DMS79 (cell line): ENCODE measurements at places on chromosomes 1 and 21.

- no peak for DNase-seq
Observed at GRCh38 chr1:85417876-85418275, 47.1 kb downstream of the DDAH1 start.

DNA sequence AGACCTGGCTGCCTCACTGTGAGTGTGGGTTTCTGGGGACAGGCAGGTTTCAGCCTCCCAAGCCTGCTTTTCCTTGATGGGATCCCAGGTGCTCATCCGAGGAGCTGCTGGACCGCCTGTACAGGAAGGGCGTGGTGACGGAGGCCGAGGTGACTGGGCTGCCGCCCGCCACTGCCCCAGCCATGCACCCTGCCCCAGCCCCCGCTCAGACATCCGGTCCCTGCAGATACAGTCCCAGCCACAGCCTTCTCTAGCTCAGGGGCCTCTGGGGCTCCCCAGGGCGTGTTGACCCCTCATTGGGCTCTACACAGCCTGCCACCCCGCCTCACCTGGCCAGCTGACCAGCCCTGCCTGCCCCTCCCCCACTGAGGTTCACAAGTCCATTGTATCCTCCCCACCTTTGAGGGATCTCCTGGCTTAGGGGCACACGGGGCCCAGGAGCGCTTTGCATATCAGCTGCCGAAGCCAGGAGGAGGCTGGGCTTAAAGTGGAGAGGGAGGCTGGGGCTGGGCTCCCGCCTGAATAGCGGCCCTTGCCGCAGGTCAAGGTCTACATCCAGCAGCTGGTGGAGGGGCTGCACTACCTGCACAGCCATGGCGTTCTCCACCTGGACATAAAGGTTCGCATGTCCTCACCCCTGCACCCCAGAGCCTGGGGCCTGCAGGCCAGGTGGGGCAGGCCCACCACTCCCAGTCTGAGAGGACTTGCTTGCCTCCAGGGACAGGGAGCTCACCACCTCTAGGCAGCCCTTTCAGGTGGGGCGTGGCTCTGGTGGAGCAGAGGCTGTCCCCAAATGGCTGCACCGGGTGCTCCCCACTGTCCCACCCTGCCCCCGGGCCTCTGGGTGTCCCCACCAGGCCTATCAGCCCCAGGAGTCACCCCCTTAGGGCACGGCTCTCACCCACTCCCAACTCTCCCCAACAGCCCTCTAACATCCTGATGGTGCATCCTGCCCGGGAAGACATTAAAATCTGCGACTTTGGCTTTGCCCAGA is 38.5 kb downstream of the TRIM11 start:
- DNase-seq = no peak

GRCh38 chr1:180224902-180225301 is 5.2 kb upstream of the LHX4 start:
- DNase-seq = no peak

DNA sequence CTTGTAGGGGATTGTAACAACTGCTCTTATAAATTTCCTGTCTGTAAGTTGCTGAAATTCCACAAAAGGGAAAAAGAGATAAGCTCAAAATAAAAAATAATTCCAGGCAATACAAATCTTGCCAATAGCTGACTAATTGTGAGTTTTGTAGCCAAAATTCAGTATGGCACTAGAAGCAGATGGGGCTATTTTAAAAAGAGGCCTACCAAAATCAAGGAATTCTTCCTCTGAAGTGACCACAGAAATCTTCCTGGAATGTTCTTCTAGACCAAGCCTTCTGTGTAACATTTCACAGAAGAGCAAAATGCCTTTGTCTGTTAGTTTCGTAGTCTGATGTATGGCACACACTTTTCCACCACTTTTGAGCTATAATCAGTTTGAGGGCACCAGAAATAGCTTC is 127.6 kb downstream of the CYYR1 start:
- DNase-seq = no peak

- DNase-seq = no peak
Observed at GRCh38 chr21:38859852-38860251, 54.1 kb downstream of the ETS2 start.

DNA sequence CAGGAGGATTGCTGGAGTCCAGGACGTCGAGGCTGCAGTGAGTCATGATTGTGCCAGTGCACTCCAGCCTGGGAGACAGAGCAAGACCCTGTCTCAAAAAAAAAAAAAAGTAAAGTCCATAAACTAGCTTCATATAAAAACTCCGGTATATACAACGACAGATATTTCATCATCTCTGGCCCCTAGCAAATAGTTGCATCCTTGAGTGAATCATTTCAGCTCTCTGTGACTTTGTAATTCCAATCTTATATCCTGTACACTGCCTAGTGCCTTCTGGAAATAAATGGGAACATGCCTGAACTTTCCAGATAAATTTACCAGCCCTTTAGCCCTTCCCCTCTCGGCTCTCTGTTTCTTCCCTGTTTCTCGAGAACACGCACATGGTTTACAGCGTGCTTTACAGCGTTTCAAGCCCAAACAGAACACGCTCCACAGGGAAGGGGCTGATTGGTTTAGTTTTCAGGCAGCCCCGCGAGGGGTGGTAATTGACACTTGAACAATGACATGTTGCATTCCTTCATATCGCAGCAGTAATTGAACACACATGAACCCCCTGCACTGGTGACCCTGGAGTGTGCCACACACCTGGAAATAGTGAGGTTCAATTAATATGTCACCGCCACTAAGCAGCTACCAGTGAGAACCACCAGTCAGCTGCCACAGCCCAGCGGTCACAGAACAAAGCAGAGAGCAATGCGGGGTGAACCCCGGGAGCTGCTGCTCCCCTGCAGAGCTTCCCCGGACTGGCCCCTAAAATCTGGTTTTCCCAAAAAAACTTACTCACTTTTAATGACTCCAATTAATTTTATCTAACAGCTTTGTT is 35.7 kb upstream of the SIM2 start:
- DNase-seq = no peak

- DNase-seq = no peak
Observed at GRCh38 chr1:214850432-214851050, 232.0 kb upstream of the KCNK2 start.

- DNase-seq = no peak
Observed at GRCh38 chr1:204703268-204703664, 17.7 kb upstream of the LRRN2 start.

GRCh38 chr1:53295726-53296116 is 32.1 kb downstream of the LRP8 start:
- DNase-seq = no peak

DNA sequence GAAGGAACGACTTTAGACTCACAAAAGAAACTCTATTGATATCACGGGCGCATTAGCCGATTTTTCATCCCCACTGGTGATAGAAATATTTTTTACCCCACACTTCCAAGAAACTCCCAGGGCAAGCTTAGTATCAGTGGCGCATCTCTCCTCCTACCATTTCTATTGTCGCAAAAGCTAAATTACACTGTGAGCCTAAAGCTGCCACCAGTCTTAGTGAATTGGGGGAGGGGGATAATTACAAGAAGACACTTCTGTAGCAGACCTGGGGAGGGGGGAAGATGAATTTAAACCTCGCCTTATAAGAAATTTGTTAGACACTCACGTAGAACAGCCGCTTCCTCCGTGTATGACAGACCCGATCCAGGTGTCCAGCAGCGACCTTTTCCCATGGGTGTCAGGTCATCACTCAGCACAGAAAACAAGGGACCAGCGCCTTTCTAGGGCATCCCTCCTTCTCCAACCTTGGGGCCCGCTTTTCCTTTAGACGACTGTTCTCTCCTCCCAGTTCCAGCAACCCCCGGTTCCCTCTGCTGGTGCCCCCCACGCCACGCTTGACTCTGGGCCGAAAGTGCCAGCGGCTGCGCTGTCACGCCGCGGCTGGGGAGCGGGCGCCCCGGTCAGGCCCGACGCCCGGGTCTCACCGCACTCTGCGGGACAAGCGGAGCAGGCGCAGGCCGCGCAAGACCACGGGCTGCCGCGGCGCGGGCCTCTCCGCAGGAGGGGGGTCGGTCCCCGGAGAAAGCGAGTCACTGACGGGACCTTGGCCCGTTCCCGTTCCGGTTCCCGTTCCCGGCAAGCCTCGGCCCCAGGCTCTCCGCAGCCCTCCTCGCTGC is 821 bp downstream of the PHC2 start:
- no peak for DNase-seq

- DNase-seq = no peak
Observed at GRCh38 chr21:45220071-45220481, 67.6 kb downstream of the POFUT2 start.

GRCh38 chr21:42685036-42685435 is 31.6 kb downstream of the PDE9A start:
- no peak for DNase-seq

DNA sequence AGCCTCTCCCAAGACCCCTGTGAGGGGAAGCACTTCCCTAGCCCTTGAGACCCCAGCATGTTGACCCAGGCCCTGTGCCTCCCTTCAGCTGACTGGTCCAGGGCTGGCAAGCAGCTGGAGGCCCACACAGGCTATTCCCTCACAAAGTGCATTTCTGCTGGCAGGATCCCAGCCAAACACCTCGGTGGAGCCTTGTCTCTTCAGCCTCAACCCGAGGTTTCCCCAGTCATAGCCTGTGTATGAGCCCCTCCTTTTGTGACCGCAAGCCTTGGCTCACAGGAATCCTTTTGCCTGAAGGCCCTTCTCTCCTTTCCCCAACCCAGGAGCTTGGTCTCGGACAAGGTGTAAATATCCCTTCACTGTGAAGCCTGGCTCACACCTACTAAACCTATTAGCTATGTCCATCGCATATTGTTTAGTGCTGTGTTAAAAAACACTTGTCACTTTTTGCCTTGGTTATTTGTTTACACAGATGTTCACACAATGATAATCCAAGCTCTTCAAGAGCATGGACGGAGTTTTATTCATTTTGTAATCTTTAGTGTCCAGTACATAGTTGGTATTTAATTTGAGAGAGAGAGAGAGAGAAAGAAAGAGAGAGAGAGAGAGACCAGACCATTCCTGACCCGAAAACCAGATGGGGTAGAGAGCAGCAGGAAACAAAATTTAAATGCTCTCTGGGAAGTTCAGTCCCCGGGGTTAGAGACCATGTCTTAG is 8.5 kb upstream of the CD247 start:
- DNase-seq = no peak

GRCh38 chr1:26142159-26142558 is 16.7 kb upstream of the FAM110D start:
- DNase-seq = no peak

DNA sequence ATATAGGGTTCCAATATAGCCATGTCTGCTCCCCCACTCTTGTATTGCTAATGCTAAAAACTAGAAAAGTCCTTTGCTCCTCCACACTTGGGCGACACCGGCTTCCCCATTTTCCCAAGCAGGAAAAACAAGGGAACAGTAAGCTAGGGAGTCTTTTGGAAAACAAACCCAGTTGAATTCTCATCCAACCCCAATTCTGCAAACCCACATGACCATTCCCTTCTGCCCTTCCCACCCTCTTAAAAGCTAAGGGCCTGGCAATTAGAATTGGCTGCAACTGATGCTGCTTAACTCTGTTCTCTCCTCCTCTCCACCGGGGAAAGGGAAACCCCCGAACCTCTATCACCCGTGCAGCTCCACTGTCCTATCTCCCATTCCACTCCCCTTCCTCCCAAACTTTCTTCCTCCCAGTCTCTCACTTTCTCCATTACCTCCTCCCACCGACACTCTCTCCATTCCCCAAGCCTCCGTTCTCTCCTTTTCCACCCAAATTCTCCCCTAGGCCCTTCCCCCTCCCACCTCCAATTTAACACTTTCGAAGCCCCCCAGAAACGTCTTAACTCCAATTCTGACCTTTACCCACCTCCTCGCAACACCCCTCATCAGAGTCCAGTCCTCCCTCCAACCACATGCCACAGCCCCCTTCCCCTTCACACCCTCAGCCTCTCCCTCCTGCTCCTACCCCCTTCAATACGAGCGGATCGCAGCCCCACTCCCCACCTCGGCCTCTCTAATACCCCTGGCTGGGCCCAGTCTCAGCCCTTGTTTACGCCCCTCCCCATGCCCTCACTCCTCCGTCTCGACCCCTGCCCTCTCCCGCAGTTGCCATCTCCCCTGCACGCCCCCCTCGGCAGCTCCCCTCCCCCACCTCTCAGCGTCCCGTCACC is 701 bp downstream of the DEDD start:
- no peak for DNase-seq

DNA sequence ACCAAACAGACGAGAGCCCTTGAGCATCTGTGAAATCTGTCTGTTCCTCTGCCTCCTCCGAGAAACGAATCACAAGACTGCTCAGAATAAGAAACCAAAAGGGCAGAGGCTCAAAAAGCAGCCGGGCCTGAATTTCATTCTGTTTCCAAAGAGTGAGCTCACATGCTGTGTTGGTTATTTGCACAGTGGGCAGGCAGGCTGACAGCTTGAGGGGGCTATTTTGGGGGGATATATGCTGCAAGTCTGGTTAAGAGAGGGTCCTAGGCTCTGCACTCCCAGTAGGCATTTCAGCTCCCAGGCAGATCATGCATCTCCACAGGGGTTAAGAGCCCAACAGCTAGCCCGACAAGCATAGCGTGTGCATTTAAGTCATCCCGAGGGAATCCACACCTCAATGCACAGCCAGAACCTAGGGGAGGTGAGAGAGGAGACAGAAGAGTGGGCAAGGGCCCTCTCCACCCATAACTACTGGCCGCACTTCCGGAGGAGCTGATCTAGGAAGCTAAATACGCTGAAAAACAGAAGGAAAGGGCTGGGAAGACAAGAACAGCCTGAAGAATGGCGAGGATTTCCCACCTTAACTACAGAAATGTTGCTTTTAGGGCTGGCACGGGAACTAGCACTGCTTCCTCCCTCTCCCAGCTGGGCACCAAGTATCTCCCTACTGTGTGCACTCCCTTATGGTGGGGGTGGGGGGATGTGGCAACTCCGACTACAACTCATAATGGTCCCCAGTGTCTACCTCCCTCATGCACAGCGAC is 3.7 kb downstream of the PGBD5 start:
- DNase-seq = peak; percentile 64

DNA sequence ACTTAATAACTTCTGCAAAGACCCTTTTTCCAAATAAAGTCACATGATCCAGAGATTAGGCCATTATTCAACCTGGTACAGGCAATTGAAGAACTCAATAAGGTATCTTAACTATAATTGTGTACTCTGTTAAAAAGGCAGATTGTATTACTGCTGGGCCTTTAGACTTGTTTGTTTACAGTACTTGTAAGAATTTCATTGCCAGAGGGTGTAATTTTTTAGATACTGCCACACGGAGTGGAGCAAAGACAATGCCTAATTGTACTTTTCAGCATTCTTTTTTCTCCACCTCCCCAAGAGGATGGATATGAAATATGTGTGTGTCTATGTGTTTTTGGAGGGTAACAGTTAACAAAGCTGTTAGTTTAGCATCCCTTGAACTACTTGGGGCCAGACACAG is 47.5 kb downstream of the HUNK start:
- no peak for DNase-seq

GRCh38 chr1:25197982-25198662 is 34.2 kb downstream of the SYF2 start:
- no peak for DNase-seq

- DNase-seq = no peak
Observed at GRCh38 chr21:40972151-40972550, 125.2 kb upstream of the DSCAM start.

DNA sequence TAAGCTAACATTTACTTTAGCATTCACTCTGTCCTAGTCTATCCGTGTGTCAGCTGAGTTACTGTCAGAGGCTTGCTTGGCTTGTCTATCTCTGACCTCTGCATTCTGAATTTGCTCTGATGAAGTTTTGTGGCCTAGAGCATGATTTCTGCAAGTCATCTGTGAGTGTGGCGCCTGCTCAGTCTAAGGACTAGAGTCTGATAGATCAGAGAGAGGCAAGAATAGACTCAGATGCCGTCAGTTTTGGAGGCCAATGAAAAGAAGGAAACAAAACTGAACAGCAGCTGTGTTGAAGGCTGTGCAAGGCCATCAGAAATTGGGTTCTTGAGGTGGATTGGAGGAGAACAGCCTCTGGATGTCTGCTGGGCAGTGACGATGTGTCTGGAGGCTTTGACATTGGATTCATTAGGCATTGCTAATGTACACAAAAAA is 573.1 kb downstream of the USP25 start:
- DNase-seq = no peak

GRCh38 chr1:208923946-208924720 is 659.4 kb upstream of the CAMK1G start:
- peak; percentile 43 for DNase-seq
